Stimulated activated CD8-positive, alpha-beta memory T cell treated with anti-CD3 and anti-CD28 coated beads, Interleukin-2, amount 100 ng/mL, for 1 hour (primary cell): ENCODE measurements at places on chromosomes 6 and 20.

DNA sequence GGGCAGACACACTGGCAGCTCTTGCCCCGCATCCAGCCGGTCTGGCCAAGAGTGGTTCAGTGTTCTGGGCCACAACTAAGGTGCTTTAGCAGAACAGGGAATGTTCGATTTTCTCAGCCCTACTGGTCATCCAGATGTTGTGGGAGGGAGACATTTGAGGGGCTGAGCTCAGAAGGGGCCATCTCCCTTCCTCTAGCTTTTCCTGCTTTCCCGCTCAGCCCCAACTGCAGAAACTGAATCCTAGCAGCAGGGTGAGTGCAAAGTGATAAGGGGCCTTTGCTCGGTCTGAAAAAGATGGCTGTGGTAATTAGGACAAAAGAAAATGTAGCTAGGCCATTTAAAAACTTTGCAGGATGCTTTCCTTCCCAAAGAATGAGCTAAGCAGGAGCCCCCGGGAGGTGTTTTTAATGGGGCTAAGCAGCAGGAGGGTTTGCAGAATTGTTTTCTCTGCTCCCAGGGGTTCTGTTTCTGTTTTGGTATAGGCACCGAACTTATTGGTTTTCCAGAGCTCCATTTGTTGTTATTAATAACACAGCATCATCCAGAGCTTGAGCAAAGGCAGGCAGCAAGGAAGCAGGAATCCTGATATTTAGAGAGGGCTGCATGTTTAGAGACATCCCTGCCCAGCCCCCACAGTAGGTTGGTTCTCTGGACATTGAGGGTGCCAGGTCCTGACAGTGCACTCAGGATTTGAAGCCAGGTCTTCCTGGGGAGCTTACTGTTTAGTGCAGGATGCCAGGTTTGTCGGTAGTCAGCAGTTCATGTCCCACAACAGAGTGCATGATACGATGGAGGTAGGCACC, 210.9 kb downstream of the SLC24A3 start:
- no peak for DNase-seq

DNA sequence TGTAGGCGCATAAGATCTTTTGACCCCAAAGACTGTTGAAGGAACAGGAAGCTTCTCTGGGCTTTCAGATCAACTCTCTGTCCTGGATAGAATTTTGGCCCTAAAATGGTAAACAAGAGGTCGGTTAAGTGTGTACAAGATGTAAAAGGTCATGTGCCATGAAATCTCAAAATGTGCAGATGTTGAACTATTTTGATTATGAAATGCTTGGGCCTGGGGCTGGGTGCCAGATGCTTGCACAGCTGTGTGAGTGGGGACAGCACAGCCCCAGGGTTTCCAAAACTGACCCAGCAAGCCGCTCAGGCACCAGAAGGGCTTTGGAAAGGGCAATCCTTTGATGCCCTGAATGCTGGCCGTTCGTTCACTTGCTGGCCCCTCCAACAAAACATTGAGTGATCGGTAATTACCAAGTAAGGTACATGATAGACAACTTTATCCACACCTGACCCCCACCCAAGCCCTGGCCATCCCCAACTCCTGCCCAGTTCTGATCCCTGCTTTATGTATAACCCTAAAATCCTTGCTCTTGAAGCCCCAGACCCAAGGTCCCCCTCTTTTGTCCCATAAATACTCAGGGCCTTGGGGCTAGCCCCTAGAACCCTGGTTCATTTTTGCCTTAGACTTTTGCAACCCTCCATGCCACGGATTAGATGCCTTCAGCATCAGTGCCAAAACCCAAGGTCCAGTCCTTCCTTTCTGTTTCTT, 1.9 kb downstream of the TMEM239 start:
- no peak for DNase-seq

DNA sequence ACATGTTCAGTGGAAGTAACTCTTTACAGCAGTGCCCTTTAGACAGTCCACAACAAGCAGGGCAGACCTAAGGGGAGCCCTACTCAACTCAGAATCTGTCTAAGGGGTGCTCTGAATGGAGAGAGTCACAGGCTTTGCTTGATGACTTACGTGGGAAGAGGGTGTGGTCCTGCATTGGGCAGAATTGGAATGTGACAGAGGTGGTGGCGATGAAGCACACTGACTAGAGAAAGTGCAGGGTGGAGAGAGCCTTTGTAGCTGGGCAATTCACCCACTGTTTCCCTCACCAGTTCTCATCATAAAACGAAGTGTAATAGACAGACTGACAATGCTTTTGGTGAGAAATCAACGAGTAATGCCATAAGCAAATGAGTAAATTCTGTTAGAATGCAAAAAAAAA, 11.2 kb downstream of the TP53INP2 start:
- DNase-seq: no peak

DNA sequence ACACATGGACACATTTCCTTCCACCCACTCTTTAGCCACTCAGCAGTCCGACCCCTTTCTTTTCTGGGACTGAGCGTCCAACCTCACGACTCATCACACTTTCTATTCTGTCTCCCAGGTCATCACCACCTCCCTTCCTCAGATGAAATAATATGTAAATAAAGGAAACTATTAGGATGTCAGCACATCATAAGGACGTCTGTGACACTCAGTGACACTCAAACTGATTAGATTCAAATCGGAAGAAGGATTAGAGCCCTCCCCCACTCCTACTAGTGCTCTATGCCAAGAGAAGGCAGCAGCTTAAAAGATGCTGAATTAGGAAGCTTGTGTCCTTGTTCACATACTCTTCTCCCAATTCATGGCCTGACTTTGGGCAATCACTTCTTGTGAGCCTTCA, 113.6 kb downstream of the TNFRSF21 start:
- no peak for DNase-seq

- no peak for DNase-seq
Measured at GRCh38 chr6:167245591-167245990, 45.5 kb upstream of the UNC93A start.

DNA sequence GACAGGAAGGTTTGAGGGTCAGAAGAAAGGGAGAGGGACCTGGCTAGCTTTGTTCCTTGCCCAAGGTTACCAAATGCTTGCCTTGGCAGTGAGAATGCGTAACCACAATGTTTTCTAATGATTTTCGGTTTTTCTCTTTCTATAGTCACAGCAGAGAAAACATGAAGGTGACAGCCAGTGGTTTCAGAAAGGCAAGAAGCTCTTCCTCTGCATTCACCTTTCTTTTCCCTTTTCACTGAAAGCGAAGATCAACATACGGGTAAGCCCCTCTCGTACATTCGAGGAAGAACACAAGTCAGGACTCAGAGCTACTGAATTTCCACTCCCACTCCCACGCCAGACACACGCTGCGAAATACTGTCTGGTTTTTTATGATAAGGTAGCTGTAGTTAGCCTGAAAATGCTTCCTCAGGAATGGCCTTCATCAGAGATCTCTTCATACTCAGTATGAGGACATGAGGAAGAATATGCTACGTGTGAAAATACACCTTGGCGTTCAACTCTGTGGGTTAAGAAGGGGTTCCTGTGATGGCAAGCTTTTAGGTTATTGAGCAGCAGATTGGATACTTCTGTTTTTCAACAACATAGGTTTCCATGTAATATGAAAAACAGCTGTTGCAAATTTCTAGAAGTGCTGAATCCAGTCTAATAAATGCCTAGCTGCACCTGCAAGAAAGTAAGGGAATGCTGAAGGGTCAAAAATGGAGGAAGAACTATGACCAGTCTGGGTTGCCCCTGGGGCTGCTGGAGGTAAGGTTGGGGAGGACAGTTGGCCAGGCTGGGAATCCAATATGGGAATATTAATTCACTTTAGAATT, 7.4 kb upstream of the CD83 start:
- DNase-seq: no peak

DNA sequence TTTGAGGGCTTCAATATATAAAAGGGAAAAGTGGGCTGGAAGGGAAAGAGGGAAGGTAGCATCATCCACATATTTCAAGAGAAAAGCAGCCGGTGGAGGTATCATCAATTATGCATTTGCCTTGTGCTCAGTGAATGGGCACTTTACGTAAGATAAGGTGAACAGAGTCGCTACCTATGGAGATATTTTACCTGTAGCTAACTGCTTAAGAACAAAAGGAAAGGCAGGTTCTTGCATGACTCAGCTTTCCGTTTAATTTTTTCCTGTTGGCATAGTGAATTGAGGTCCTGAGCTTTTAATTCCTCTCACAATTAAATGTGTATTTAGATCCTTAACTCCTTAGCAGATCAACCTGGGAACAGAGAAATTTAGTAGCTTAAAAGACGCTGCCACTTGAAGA, 25.5 kb upstream of the PLCB4 start:
- DNase-seq: no peak

DNA sequence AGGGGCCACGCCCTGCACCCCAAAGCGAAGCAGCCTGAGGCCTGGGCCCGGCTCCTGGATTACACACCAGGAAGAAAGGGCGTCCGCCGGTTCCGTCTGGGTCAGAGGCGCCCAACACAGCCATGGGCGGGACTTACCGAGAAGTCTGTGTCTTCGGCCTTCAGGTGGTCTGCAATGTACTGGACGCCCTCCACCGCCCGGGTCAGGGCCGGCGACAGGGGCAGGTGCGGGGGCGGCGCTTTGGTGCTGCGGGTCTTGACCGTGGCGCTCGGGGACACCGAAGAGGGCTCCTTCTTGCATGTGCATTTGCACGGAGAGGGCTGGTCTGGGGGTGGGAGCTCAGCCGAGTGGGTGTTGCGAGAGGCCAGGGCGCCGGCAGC, 11.6 kb downstream of the CHRNA4 start:
- DNase-seq: no peak

GRCh38 chr6:39309942-39310531, 4.2 kb downstream of the KCNK17 start:
- DNase-seq: no peak
